ENCODE measurements at places on chromosomes 3 and 15. TPM values are rescaled to one million over a fixed set of nuclear protein-coding genes. Genes with fewer than 3 reads are reported as not detected.

- H3K36me3 ChIP-seq, result no peaks in the 10 kb centered on the region
- no peak overlapping the region for H3K27ac ChIP-seq
- H3K4me3 ChIP-seq, result no peak overlapping the region
- H3K27me3 ChIP-seq, result peaks cover 17% of the 10 kb centered on the region
These were observed 130.3 kb downstream of the MINAR1 start for GRCh38 chr15:79562403-79562815.

- no peak overlapping the region for H3K27ac ChIP-seq
- no peak overlapping the region for H3K4me3 ChIP-seq
- H3K36me3 ChIP-seq, result no peaks in the 10 kb centered on the region
- H3K4me1 ChIP-seq, result no peaks in the 10 kb centered on the region
- no peak for DNase-seq
These were observed 26.3 kb upstream of the SV2B start for GRCh38 chr15:91073768-91074167.

GRCh38 chr15:28921336-28921735 is 35.6 kb downstream of the APBA2 start:
- DNase-seq, result peak; percentile 21
- H3K36me3 ChIP-seq, result peaks cover 22% of the 10 kb centered on the region
- H3K4me3 ChIP-seq, result peak overlapping the region; percentile 75
- peak overlapping the region; percentile 72 for H3K27ac ChIP-seq

DNA sequence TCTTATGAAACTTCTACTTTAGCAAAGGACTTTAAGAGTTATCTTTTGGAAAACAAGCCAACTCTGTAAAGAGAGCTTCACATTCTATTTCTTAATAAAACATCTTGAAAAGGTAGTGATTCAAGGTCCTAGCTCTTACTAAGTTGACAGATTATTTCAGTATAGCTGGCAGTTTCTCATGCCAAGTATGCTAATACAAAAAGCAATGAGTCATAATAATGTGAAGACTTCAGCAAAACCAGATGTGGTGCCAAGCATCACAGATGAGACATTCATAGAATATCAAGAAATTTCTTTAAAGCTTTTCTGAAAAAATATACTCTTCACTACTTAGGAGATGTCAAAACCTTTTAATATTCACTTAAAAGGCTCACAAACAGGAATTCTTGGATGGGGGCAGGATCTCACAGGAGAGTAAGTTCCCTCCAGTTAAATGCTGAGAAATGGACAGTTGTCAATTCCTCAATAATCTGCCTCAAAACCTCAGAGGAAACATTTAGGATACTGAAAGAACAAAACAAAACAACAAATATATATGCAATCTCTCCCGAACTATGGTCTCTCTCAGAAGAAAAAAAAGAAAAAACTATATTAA is 45.6 kb downstream of the DCBLD2 start:
- no peaks in the 10 kb centered on the region for H3K4me1 ChIP-seq
- no peak for DNase-seq
- H3K36me3 ChIP-seq, result peaks cover 4% of the 10 kb centered on the region
- no peak overlapping the region for H3K4me3 ChIP-seq
- no peak overlapping the region for H3K27ac ChIP-seq

- no peak for DNase-seq
- peaks cover 34% of the 10 kb centered on the region for H3K4me1 ChIP-seq
- peaks cover 39% of the 10 kb centered on the region for H3K36me3 ChIP-seq
- H3K27ac ChIP-seq, result peak overlapping the region; percentile 61
- no peaks in the 10 kb centered on the region for H3K27me3 ChIP-seq
- H3K4me3 ChIP-seq, result no peak overlapping the region
These were observed 91.5 kb downstream of the ST6GAL1 start for GRCh38 chr3:187021748-187022402.

DNA sequence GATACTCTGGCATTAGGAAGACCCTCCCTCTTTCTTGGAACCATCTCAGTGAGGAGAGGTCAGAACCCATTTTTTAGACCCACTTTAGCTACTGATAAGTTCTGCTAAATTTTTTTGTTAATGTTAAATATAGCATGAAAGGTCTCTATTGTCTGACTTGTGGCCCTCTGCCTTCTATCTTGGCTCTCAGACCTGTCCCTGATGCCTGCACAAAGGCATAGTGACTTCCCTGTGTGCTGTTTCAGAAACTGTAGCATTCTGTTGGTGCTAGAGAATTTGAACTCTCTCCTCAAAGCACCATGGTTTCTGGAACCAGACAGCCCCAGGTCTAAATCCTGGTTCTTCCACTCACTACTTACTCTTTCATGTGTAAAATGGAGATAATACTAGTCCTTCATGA is 15.4 kb downstream of the MAPKBP1 start:
- peaks cover 2% of the 10 kb centered on the region for H3K36me3 ChIP-seq
- H3K4me3 ChIP-seq, result no peak overlapping the region
- no peak overlapping the region for H3K27ac ChIP-seq
- no peaks in the 10 kb centered on the region for H3K27me3 ChIP-seq
- H3K4me1 ChIP-seq, result peaks cover 42% of the 10 kb centered on the region

DNA sequence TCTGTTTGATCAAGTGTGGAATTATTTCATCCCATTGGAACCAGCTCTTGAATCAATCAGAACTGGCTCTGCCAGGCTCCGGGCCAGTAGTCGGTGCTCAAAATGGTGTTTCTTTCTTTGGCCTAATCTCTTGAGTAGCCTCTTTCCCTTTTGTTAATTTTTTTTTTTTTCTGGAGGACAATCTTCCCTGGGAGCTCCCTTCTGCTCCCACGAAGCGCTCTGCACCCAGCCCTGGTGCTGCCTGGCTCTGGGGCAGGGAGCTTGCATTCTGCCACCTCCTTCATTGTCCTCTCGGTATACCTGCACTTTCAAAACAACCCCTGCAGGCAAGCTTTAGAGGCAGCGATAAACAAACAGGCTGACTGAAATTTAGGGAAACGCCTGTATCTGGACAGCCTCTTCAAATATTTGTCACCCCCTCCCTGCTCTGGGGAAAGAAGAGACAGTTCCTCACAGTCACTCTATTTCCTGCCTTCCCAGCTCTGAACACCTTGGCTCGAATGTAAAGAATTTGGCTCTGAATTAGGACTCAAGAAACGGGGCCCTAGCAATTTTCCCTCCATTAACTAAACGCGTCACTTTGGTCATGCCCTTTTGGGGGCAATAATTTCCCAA is 1.1 kb upstream of the THSD4 start:
- no peak overlapping the region for H3K4me3 ChIP-seq
- DNase-seq, result no peak
- no peaks in the 10 kb centered on the region for H3K36me3 ChIP-seq
- H3K4me1 ChIP-seq, result peaks cover 2% of the 10 kb centered on the region
- H3K27ac ChIP-seq, result no peak overlapping the region

DNA sequence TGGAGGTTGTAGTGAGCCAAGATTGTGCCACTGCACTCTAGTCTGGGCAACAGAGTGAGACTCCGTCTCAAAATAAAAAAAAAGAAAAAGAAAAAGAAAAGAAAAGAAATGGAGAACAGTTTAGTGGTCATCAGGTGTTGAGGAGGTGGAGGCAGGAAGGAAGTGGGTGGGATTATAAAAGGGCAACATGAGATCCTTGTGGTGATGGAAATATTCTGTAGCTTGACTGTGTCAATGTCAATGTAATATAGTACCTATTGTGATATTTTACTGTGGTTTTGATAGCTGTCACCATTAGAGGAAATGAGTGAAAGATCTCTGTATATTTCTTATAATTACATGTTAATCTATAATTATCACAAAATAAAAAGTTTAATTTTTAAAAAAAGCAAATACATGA is 60.8 kb downstream of the TRAT1 start:
- no peak overlapping the region for H3K4me3 ChIP-seq
- H3K36me3 ChIP-seq, result peaks cover 2% of the 10 kb centered on the region
- peaks cover 9% of the 10 kb centered on the region for H3K4me1 ChIP-seq

DNA sequence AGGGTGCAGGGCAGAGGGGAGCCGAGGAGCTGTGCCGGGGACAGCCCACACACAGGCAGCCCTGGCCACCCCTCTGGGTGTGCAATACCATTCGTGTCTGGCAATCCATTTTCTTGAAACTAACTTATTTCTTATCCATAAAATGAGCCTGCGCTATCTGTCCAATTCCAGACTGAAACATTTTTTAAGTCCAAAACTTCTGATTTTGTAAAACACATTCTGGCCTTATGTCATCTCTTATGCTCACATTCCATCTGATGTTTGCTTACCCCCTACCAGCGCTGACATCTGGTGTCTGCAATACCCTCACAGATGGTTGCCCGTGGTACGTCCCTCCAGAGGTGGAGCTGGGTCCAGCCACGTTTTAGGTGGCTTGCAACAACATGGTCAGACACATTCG is 31.8 kb downstream of the PCSK6 start:
- peaks cover 22% of the 10 kb centered on the region for H3K4me1 ChIP-seq
- H3K36me3 ChIP-seq, result peaks cover 4% of the 10 kb centered on the region
- DNase-seq, result no peak
- H3K27ac ChIP-seq, result no peak overlapping the region

DNA sequence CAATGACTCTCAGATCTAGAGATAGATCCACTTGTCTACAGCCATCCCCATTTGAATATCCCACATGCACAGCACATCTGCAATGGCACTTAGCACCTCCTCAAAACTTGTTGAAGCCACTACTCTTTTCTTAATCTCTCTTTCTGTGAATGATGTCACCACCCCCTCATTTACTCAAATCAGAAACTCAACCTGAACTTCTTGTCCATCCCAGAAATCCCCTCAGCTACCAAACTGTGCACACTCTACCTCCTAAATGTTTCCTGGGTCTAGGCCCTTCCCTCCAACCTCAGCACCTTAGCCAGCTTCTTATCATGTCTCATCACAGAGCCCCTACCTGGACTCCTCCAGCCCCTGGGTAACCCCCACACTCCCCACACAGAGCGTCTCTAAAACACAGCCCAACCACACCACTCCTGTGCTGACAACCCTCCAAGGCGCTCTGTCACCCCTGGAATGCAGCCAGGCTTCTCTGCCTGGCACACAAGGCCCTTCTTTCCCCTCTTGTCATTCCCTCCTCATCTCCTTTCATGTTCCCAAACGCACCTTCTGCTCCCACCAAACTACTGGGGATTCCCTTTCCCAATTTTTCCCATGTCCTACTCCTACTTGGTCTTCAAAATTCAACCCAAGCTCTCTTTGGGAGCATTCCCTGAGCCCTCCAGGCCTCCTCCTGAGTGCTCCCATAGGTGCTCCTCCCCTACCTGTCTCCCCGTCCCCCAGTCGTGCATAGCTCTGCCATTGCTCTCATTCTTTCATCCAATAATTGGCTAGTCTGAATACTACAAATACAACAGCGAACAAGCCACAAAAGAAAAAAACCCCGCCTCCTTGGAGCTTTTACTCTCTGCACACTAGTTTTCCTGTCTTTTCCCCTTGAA is 39.8 kb upstream of the ZBTB38 start:
- peaks cover 1% of the 10 kb centered on the region for H3K36me3 ChIP-seq
- no peak overlapping the region for H3K4me3 ChIP-seq
- no peaks in the 10 kb centered on the region for H3K27me3 ChIP-seq

DNA sequence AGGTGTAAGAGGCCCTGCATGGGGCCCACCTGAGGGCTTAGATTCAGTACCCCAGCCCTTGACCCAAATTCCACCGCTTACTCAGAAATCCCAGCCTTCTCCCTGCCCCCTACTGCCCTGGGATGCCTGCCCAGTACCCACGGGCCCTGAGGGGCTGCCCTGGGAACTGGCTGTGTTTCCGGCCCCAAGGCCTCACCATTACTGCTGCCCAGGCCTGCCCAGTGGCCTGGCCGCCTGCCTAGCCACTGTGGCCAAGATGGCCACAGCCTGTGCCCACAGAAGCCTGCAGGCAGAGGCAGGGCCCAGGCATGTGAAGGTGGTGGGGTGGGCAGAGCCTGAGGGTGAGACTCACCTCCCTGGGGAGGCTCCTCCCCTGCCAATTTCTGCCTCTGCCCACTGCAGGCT is 6.1 kb upstream of the PRKCD start:
- no peaks in the 10 kb centered on the region for H3K36me3 ChIP-seq
- DNase-seq, result no peak
- peaks cover 47% of the 10 kb centered on the region for H3K27me3 ChIP-seq
- H3K4me1 ChIP-seq, result no peaks in the 10 kb centered on the region

DNA sequence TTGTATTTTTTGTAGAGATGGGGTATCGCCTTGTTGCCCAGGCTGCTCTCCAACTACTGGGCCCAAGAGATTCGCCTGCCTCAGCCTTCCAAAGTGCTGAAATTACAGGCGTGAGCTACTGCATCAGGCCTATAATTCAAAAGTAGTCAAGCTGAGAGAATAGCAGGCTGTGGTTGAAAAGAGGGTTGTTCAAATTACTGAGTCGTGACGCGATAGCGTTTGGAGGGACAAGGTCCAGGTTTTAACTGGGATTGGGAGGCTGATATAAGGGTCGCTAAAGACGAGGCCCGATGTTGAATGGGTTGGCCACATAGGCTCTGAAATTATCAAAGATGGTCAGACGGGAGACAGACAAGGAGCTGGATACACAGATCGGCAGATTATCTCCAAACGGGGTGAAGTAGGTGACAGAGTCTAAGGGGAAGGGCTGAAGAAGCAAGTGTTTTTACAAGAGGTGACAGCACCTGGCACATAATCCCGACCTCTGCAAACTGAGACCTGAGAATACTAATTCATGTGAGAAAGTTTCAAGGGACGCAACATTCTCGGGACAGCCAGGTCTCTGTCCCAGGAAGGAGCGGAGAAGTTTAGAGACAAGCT is 759 bp upstream of the ARID3B start:
- H3K27ac ChIP-seq, result peak overlapping the region; percentile 97
- H3K36me3 ChIP-seq, result peaks cover 27% of the 10 kb centered on the region
- peak overlapping the region; percentile 94 for H3K4me3 ChIP-seq
- peaks cover 38% of the 10 kb centered on the region for H3K4me1 ChIP-seq
- H3K27me3 ChIP-seq, result no peaks in the 10 kb centered on the region

- no peaks in the 10 kb centered on the region for H3K4me1 ChIP-seq
- DNase-seq, result no peak
- H3K27ac ChIP-seq, result no peak overlapping the region
- H3K4me3 ChIP-seq, result no peak overlapping the region
These were observed 653.9 kb downstream of the ROBO1 start for GRCh38 chr3:79113876-79114275.

GRCh38 chr3:184745526-184745925 is 33.7 kb upstream of the MAGEF1 start:
- H3K4me1 ChIP-seq, result peaks cover 3% of the 10 kb centered on the region
- H3K4me3 ChIP-seq, result no peak overlapping the region
- no peaks in the 10 kb centered on the region for H3K36me3 ChIP-seq
- no peak for DNase-seq

DNA sequence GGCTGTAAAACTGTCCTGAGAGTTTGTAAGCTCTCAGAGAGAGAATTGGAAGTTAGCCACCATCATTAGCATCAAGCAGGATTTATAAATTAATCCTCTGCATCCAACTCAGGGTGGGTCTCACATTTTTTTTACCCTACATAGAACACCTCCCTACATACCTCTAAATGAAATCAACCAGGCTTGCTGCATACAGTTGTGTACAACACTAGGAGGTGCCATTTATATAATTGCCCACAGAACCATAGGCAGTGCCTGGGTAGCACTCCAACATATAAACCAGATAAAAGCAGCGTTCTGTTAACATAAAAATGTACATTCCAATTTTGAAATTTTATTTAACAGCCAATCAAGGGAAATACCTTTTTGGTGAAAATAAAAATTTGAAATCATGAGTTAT is 48.2 kb upstream of the SELENOK start:
- no peaks in the 10 kb centered on the region for H3K36me3 ChIP-seq
- no peaks in the 10 kb centered on the region for H3K4me1 ChIP-seq
- no peak overlapping the region for H3K27ac ChIP-seq
- DNase-seq, result no peak
- peaks cover 7% of the 10 kb centered on the region for H3K27me3 ChIP-seq

GRCh38 chr3:66014056-66014455 is 24.7 kb downstream of the MAGI1 start:
- peaks cover 2% of the 10 kb centered on the region for H3K27me3 ChIP-seq
- H3K36me3 ChIP-seq, result no peaks in the 10 kb centered on the region
- no peaks in the 10 kb centered on the region for H3K4me1 ChIP-seq
- no peak overlapping the region for H3K27ac ChIP-seq
- DNase-seq, result no peak
- H3K4me3 ChIP-seq, result no peak overlapping the region

PRR23B gene
- not detected for total RNA-seq

TGM4 gene
- total RNA-seq, result not detected

UPK1B gene
- not detected for total RNA-seq
